NCI-H1930 (cell line): ENCODE measurements at places on chromosomes 5 and 9.

- no peak for DNase-seq
These were observed 22.5 kb downstream of the ZNF462 start for GRCh38 chr9:106885451-106885850.

GRCh38 chr9:100700689-100701318, 122.9 kb downstream of the CAVIN4 start:
- peak; percentile 52 for DNase-seq

GRCh38 chr5:1965925-1966324, 83.2 kb upstream of the IRX4 start:
- DNase-seq, result no peak

GRCh38 chr5:90368454-90369246, 40.9 kb downstream of the CETN3 start:
- no peak for DNase-seq

DNA sequence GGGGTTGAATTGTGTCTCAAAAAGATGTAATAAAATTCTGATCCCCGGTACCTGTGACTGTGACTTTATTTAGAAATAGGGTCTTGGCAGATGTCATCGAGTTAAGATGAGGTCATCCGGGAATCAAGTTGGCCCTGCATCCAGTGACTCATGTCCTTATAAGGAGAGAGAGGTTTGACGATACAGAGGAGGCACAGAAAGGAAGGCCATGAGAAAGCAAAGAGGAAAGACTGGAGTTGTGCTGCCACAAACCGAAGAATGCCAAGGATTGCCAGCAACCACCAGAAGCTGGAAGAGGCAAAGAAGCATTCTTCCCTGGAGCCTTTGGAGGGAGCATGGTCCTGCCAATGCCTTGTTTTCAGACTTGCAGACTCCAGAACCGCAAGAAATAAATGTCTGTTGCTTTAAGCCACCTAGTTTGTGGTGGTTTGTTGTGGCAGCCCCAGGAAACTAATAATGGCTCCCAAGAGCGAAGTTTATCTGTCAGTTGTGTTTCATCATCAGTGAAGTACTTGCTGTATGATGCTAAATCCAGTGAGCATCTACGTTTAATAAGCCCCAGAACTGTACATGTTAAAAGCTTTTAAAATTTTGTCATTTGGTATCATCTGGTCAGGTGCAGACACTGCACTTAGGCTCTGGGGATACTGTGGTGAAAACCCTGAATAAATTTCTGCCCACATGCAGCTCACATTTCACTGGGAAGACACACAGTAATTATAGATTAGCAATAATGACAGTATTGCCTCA, 114.8 kb downstream of the TLE4 start:
- DNase-seq, result no peak
